ENCODE measurements at places on chromosomes 1 and 21.

GRCh38 chr21:35358008-35358407, 308.9 kb upstream of the RUNX1 start:
- no peak for DNase-seq

GRCh38 chr1:157782931-157783330, 6.0 kb upstream of the FCRL2 start:
- DNase-seq, result peak; percentile 66

- peak; percentile 71 for DNase-seq
These were observed 269.9 kb downstream of the HLX start for GRCh38 chr1:221149111-221149510.

- no peak for DNase-seq
These were observed 651 bp downstream of the ZBTB8A start for GRCh38 chr1:32539584-32540571.

- no peak for DNase-seq
These were observed 1.6 kb upstream of the PMF1 start for GRCh38 chr1:156211243-156211642.

Measured in CD14-positive monocyte (primary cell).